ENCODE measurements at places on chromosomes 5 and 9.

DNA sequence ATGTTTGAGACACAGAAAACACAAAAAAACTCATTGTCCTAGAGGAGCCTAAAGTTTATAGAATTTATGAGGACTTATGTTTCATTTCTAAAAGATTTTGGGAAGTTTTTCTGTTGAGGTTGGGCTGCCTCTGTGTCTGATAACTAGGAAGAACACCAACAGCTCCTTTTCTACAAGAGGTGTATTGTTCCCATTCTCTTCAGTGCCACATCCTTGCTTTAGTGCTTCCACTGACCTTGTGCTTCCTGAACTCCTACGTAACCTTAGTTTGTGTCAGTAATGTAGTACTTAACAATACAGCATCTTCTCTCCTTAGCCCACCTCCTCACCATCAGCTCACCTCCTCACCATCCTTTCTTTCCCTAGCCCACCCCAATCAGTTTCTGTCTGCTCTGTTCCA, 117.3 kb upstream of the TNC start:
- DNase-seq: no peak

DNA sequence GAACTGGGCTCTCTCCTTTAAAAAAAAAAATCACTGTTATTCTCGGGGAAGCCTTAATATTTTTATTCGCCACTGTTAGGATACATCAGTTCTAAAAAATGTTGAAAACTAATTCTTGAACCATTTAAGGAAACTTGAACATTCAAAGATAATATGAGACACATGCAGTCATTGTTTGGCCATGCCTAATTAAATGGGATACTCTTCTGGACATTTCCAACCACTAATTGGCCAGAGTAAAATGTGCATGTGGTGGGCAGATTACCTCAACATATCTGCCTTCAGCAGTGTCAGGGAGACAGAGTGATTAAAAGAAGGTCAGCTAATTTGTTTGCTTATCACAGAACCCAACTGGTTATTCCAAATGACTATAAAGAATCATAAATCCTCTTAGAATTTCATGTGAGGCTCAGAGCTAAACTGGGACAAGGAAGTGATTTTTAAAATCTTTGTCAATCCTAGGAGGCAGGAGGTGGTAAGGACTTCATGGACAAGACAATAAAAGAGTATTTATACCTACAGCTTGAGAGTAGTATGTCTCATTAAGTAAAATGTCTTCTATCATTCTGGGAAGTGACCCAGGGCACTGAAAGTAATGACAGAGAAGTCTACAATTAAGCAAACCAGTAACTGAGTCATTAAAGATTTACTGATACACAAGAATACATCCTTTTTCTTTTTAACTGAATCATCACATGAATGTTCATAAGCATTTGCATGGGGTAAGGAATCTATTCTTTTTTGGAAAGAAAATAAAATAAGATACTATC, 242.9 kb upstream of the TRPM3 start:
- peak; percentile 12 for DNase-seq

DNA sequence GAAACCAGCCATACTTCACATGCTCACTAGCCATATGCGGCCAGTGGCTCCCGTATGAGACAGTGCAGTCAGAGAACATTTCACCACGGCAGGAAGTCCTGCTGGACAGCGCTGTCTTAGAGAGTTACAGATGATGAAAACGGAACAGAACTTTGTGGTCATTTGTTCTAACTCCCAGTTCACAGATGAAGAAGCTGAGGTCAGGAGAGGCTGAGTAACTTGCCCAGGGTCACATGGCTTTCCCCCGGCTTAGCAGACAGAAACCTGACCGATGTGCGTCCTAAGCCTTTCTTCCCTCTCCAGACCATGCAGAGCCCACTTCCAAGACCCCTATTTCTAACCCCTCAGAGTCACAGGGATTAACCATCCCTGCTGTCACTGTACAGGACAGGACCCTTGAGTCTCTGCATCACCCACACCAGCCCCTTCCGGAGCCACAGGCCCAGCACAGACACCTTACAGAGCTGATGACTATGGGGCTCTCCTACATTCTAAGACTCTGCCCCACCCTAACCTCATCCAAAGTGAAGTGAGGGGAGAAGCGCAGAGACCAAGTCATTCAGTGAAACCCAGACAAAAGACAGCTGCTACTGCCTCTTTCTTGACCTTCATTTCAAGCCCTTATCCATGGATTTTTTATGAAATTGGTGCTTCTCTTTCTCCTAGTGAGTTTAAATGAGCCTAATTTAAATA, 86.9 kb downstream of the PTPN3 start:
- DNase-seq: no peak

DNA sequence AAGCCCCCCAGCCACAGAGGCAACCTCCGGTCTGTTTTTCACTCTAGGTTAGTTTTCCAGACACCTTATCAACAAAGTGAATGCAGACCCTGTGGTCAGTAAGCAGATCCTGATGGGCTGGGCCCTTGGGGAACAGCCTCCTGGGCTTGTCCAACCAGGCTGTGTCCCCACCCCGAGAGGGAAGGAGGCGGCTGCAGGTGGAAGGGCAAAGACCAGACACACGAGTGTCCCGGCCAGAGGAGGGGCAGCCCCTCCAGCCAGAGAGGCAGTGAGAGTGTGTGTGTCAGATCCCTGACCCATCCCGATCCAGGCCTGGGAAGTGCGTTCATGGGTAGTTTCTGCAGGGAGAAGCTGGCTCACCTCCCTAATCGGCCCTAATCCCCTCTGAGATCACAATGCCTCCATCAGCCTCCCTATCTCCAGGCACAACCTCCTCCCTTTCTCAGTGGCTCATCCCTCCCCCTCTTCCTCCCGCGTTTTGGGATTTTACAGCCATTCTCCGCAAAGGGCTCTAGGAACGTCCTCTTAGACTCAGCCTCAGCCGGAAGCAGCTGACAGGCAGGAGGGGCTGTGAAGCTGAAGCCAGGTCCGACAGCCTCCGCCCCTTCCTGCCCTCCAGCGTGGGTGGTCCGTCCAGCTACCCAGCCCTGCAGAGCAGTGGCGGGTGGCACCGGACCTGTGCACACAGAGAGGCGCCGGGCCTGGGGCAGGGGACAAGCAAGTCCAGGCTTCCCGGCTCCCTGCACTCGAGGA, 9.7 kb downstream of the SLC12A7 start:
- DNase-seq: no peak

DNA sequence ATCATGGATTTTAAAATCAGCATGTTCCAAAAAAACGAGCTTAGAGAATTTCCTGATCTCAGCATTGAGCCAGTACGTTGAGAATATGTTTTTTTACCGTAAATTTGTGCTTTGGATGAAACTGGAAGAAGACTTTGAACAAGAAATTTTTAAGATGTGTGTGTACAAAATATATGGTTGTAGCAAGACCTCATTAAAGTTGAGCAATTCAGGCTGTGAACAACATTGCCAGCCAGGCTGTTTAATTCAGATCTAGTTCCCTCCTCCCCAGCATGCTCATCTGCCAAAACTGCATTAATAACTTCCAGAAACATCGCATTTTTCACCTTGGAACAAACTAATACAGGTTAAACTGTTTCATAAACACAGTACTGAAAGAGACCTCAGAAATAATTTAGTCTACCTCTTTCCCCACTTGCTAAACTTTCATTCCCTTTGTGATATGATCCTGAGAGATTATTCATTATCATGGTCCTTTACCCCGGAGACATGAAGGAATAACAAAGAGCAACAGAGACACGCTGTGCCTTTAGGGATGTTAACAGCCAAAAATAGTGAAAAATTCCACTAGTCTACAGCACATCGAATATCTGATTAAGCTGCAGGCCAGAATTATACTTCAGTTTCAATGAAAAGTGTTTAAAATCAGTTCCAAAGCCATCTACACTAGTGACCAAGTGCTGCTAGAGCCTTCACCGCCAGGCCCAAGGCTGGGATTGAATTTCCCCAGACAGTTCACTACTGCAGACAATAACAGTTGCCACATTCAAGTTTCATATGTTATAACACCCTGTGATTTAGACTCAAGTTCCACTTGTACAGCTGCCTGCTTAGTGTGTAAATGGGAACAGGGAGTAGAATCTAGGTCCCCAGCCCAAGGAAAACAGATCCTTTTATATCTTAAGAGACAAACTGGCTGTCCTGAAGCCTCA, 89.6 kb downstream of the EFNA5 start:
- DNase-seq: no peak

GRCh38 chr5:2615917-2616316, 135.6 kb downstream of the IRX2 start:
- no peak for DNase-seq

DNA sequence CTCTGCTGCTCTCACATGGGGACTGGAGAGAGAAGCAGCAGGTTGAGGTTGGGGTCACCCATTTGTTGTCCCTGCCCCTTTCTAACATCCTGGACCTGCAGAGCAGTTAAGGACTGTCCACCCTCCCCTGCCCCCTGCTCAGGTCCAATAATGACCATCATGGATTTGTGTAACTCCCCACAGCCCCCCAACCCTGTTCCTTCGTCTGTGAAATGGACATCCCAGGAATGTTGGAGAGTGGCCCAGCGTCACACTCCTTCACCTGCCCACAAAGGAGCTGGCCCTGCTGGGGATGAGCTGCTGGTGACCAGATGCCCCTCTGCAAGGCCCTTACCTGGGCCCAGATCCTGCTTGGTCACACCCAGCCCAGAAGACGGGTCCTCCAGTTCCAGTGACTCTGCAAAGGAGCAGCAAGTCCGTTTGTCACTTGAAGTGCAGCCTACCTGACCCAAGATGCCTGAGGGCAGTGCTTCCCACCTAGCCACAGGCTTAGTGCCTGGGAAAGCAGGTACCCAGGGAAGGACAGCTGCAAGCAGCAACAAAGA, 10.4 kb downstream of the CD74 start:
- no peak for DNase-seq

DNA sequence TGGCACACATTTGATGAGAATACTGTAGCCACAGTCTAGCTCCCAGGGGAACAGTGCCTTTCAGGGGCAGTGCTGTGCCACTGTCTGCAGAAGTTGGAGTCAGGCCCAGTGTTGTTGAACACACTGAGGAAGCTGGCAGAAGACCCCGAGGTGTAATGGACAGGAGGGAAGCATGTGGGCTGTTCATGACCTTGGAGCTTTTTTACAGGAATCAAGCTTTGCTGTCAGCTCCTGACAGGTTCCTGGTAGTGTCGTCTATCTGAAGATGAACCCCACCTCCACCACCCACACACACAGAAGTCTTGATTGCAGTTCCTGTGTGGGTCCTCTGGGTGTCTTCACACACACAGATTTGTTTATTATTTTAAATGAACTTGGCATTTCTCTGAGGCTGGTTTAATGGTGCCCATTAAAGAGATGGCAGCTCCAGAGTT, 40.3 kb upstream of the TNFAIP8 start:
- no peak for DNase-seq

DNA sequence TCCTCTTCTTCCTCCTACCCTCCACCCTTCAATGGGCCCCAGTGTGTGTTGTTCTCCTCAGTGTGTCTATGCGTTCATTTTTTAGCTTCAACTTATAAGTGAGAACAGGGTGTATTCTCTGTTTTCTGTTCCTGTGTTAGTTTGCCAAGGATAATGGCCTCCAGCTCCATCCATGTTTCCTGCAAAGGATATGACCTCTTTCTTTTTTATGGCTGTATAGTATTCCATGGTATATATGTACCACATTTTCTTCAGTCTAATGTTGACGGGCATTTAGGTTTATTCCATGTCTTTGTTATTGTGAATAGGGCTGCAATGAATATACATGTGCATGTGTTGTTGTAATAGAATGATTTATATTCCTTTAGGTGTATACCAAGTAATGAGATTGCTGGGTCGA, 634.9 kb upstream of the SEMA6A start:
- no peak for DNase-seq

DNA sequence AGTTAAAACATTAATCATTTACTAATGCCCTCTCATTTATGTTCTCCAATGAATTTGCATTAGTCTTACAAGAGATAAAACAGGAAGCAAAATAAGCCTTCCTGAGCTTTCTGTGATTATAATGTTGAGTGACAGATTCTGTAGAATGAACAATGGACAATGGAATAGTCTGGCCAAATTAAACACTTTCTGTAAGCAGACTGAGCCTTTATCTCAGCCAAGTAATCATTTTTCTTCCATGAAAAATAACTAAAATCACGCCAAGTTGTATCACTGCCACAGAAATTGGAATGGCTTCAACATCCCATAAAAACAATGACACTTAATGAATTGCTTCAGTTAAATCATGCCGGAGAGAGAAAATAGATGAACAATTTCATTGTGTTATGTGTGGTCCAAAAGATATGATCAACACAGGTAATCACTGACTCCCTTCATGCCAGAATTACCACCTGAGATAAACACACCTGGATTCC, 63.0 kb downstream of the TSSK1B start:
- no peak for DNase-seq

All from AG04449 (cell line).